GM12892 (cell line): ENCODE measurements at places on chromosomes 6 and 20.

DNA sequence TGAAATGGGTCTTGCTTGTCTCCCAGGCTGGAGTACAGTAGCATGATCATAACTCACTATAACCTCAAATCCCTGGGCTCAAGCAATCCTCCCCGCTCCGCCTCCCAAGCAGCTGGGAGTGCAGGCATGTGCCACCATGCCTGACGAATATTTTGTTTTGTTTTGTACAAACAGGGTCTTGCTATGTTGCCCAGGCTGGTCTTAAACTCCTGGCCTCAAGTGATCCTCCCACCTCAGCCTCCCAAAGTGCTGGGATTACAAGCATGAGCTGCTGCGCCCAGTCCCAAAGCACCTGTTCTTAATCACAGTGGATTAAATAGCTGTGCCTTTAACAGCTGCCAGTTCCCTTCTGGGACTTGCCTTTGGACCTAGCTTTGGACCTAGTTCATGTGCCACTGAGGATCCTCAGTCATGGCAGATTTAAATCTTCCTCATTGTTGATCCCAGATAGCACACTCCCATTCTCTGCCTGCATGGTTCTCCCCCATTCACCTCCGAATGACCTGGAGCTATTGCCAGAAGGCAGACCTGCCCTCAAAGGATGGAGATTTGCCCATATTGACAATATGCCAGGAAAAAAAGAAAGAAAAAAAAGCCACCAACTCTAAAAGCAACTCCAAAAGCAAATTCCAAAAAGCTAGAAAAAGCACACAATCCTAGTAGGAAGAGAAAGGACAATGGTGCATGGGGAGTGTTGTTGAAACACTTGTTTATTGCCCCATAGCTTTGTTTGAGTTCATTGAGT lies 10.6 kb downstream of the POFUT1 start:
- no peak for DNase-seq

GRCh38 chr20:63493563-63494020 lies 5.3 kb downstream of the EEF1A2 start:
- DNase-seq: no peak

DNA sequence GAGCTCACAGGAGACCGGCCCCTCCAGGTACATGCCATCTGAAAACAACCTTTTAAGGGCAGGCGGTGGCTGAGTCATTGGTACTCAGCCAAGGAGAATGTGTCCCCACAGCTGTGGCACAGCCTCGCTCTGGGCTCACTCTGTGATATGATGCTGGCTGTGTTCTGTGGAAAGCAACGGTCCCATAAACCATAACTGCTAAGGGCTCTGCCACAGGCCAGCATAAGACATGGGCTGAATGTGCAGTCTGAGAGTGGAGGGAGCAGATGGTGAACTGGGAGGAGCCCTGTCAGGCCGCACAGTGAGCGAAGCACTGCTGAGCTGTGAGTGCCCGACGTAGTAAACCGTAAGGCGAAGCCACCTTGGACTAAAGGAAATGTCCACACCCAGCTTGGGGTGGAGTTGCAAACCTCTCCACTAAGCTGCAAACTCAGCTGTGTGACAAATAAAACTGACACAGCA lies 375.8 kb downstream of the THBS2 start:
- no peak for DNase-seq

- DNase-seq: no peak
Observed at GRCh38 chr6:162845972-162846371, 118.2 kb downstream of the PACRG start.

- DNase-seq: no peak
Observed at GRCh38 chr20:14477125-14477524, 139.7 kb upstream of the FLRT3 start.

DNA sequence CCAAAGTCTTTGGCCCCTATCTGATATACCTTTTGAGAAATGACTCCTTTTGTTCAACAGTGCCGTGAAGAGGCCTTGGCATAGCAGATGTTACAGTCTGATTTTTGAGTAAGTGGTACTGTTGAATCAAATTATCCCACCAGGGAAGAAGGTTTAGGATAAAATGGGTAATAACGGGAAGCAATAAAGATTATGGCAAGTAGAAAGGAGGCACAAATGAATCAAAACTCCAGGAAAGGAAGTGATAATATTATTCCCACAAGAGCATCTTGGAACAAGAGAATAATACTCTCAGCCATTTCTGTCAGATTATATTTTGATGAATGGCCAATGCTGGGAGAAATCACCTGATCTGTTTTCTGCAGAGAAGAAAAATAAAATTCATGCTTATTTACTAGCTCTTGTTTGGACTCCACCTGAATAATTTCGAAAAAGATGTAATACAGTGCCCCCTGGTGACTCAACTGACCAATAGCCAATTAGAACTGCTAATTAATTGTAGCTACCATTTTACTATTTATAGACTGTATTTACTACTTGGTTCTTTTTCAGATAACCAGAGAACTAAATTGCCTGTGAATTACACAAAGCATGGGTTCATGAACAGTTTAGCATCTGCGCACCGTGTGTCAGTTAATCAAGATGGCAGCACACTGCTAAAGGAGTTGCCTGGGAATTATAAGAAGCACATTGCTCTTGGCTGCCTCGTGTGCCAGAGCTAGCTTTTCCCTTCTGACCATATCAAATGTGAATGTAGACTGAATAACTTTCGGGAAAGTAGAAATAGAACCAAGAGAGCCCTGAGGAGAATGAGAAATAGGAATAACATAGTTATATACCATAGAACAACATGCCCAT lies 78.5 kb upstream of the TRDN start:
- DNase-seq: no peak

DNA sequence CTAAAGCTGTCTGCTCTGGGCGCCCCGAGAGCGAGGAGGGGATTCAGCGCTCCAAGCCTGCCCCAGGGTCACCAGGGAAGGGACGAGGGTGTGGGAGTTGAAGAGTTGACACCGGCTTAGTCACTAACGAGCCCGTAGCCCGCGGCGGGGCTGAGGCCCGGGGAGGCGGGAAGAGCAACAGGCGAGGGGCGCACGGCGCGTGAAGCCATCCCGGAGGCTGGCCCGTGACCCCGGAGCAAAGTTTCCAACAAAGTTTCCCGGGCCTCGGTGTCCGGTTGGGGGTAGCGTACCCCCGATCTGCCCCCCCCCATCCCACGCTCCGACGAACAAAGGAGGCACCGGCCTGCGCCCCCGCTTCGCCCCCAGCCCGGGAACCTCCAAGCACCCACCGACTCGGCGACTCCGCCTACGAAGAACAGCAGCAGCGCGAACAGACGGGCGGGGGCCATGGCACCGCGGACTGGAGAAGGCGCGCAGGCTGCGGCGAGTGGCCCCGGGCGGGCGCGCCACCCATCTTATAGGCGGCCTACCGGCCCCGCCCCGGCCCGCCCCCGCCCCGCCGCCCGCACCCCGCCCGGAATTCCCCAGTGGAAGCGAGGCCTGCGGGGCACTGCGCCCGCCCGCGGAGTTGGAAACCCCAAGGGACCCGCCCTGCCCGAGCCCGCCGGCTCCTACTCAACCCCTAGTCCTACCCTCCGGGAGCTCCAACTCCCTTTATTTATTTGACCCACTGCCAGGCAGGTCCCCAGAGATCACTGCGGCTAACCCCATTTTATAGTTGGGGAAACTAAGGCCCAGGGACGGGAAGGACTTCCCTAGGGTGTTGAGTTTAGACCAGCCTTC lies at the start of gene SDC4:
TSS of gene SDC4 (minus strand) at position 489 of the 843 bp plus-strand sequence. CDS start at position 449, 40 bp downstream.
- DNase-seq: peak; percentile 51

DNA sequence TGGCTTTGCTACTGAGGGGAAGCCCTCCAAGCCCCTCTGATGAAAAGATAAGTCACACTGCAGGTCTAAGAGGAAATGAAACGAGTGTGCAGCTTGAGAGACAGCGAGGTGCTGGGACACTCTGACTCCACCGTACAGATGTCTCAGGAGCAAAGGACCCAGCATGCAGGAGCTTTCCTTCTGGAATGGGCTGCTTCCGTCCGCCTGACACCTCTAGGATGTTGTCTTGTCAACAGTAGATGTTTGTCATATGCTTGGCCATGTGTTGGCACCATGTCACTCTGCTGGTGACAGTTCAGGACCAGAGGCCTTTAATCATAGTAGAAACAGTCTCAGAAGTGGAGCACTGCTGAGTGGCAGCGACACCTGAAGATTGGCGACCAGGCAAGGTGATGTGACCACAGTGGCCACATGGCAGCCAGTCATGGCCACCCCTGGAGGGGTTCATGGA lies 46.7 kb downstream of the SLC24A3 start:
- no peak for DNase-seq

DNA sequence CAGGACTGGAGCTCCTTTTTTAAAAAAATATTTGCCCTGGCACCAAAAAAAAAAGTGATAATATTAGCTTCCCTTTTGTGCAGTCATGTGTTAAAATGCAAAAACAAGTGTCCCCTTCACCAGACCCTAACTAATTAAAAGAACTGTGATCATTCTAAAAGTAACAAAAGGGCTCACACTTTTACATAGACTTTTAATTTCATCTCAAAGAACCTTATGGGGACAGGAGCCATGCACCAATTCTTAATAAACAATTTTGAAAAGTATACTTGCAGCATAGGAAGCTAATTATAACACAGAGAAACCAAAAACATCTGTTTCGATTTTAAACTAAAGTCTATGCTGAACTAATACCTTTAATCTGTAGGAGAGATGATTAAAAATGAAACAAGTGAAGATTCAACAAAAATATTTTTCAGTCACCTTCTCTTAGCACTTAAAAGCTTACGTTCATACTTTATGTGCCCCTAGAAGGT lies 17.3 kb downstream of the STX7 start:
- no peak for DNase-seq

- DNase-seq: no peak
Observed at GRCh38 chr20:50717312-50717711, 14.1 kb upstream of the PARD6B start.

DNA sequence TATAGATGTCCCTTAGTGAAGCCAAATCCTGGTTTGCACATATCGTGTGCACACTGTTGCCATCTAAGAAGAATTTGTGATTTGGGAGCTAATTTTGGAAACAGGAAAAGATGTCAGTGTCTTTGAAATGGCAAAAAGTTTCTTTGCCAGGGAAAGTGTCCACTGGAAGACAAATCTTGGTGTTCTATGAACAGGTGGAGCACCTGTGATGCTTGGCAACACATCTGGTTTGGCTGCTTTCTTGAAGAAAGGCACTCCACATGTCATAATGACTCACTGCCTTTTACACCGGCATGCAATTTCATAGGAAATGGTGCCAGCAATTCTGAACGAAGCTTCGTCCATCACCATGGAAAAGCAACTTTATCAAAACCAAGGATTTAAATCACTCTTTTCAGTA lies 1040.0 kb upstream of the MAP3K7 start:
- DNase-seq: no peak

DNA sequence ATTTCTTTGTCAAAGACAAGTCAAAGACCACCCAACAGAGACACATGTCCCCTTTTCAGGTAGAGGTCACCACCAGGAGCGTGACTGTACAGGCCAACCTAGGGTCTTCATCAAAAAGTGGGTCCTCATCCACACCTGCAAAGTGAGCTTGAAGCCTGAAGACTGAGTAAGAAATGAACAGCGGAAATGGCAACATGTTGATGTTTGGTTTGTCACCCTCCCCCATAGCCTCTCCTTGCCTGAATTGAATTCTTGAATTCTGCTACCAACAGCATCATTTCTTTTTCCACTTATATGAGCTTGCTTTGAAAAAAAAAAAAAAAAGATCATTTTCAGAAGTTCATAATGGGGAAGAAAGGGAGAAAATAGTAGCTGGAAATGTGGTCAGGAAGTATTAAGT lies 104.4 kb downstream of the NFATC2 start:
- DNase-seq: no peak

- no peak for DNase-seq
Observed at GRCh38 chr6:14016935-14017625, 92.3 kb downstream of the RNF182 start.

- DNase-seq: no peak
Observed at GRCh38 chr6:13251242-13251641, 77.1 kb downstream of the TBC1D7 start.

- peak; percentile 95 for DNase-seq
Observed at GRCh38 chr6:83192871-83193746, at the start of the genes PGM3 and RWDD2A. Gene PGM3, minus strand, starts transcription at chr6:83193265. Its CDS starts 2,253 bp downstream, at chr6:83191012. Gene RWDD2A, plus strand, starts transcription at chr6:83193357. Its CDS starts 1,095 bp downstream, at chr6:83194452.

DNA sequence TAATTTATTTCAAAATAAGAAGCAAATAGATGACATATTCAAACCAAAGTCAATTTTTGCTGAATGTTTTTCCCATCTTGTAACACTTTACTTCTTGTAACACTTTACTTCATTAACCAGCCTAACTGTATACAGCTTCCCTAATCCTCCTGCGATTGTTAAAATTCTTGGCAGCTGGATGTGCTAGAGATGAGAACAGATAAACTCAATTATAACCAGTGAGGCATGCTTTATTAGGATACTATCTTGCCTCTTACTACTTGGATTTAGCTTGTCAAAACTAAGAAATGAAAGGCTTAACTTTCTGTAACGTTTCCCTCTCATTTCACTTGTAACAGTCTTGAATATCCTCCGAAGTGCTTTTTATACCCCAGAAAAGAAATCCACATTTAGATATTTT lies 94.1 kb upstream of the BMP5 start:
- DNase-seq: no peak

GRCh38 chr20:7454047-7454446 lies 486.2 kb downstream of the HAO1 start:
- no peak for DNase-seq

- no peak for DNase-seq
Observed at GRCh38 chr20:14009208-14009607, 13.9 kb downstream of the MACROD2 start.

GRCh38 chr20:48879612-48880245 lies 41.8 kb upstream of the ARFGEF2 start:
- no peak for DNase-seq

GRCh38 chr6:118843685-118844390 lies 50.1 kb upstream of the ASF1A start:
- DNase-seq: peak; percentile 23

DNA sequence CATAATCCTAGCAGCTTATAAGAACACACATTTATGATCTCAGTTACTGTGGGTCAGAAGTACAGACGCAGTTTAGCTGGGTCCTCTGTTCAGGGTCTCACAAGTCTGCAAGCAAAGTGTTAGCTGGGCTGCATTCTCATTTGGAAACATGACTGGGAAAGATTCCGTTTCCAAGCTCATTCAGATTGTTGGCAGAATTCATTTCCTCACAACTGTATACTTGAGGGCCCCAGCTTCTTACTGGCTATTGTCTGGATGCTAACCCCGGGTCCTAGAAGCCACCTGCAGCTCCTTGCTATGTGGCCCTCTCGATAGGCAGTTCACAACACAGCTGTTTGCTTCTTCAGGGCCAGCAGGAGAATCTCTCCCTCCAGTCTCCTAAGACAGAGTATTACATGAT lies 13.1 kb downstream of the TCP11 start:
- DNase-seq: no peak
